Transverse colon (tissue), 4 donors: ENCODE measurements at places on chromosomes 4 and X.

GRCh38 chr4:100009490-100009889, 59.4 kb upstream of the H2AZ1 start:
- no peak for DNase-seq

DNA sequence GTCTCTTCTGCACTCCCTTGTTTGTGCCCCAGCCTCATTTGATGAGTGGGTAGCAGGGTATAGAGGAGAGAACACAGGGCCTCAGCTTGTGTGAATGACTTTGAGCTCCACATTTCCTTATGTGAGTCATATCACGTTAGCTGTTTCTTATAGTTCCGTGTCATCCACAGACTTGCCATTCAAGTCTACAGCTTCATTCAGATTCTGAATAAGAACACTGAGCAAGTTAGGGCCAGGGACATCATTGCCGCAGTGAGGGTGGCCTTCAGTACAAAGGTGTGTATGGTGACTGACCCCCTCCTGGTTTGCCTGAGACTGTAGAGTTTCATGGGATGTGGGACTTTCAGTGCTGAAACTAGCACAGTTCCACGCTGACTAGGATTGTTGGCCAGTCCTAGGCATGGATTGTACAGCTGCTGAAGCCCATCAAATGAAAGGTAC, 23.6 kb downstream of the KLF3 start:
- DNase-seq = no peak

GRCh38 chr4:142044271-142044670, 407.9 kb downstream of the IL15 start:
- no peak for DNase-seq

GRCh38 chr4:162163892-162164759, at the start of gene FSTL5:
Gene FSTL5 (minus strand): TSS chr4:162164000. CDS start chr4:162111396, 52,604 bp downstream.
- DNase-seq = peak; percentile 31

DNA sequence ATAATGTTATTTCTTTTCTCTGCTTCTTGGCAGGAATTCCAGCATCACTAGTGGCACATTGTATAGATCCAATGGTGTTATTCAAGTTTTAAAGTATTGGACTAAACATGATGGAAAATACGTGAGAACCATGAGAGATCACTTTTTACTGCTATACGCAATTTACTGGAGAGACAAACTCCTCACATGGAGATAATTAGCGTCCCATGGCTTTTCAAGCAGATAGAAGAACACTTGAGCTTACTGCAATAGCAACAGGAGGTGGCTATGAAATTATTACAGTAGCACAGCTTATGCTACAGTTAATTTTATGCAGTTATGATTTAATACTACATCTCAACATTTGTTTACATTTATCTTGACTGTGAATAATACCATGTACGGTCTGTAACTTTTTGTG, 11.9 kb upstream of the TMEM185A start:
- no peak for DNase-seq

DNA sequence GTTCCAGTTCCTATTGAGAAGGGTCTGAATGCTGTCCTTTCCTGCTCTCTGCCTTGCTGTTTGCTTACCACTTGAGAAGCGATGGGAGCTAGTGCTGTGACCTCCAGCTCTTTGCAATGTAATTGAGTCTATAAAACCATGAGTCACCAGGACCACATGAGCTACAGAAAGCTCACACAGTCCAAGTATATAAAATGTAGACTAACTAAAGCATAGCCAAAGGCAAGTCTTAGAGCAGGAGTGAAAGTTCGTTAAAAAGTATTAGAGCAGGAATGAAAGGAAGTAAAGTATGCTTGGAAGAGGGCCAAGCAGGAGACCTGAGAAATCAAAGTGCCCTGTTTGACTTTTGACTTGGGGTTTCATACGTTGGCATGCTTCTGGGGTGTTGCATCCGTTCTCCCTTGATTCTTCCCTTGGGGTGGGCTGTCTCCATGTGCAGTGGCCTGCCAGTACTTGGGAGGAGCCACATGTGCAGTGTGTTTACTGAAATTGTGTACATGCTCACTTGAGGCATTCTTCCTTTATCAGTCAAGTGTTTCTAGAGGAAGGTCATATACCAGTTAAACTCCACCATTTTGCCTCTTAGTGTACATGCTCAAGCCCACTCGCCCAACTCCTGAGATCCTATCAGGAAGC, 71.3 kb upstream of the KIT start:
- peak; percentile 33 for DNase-seq

DNA sequence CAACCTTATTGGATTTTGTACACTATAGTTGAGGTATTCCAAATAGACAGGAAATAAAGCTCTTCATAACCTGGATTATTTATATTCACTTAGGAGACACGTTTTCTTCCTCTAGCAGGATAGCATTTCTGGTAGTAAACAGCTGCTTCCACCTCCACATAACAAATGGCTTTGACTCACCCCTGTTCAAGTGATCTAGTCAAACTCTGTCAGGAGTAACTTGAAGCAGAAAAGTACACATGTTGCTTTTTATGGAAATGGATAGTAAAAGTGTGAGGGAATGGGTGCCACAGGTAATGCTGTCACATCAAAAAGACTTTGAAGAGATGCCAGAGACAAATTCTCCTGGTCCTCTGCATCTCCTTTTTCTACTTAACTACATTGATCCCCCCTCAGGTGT, 258.7 kb upstream of the SLC7A11 start:
- DNase-seq = no peak

- no peak for DNase-seq
Measured at GRCh38 chr4:126396121-126396520, 1081.4 kb downstream of the FAT4 start.

DNA sequence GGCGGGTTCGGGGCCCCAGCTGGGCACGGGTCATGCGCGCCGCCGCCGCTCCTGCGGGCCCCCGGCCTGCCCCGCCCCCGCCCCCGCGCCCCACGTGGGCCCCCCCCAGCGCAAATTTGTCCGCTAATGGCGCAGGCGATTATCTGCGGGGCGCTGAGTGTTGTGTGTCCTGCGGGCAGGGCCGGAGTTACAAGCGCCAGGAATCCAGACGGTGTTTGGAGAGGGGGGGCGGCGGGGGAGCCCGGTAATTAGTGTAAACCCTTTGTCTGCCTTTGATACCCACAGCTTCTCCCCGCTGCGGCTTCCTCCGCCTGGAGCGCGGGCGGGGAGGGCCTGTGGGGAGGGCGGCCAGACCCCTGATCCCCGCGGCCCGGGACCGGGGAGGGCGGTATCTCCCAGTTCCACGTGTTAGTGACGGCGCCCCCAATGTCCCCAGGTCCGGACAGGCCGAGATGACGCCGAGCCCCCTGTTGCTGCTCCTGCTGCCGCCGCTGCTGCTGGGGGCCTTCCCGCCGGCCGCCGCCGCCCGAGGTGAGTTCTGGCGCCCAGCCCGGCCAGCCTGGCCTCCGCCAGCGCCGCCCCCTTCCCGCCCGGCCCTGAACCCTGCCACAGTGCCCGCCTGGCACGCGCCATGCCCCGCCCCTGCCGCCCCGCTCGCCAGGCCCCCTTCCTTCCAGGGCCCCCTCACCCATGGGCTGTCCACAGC, 761 bp downstream of the FGFRL1 start:
- peak; percentile 67 for DNase-seq
